Thoracic aorta (tissue), 2 donors: ENCODE measurements at places on chromosomes 6 and 20. TPM values are rescaled to one million over a fixed set of nuclear protein-coding genes. Genes with fewer than 3 reads are reported as not detected.

DNA sequence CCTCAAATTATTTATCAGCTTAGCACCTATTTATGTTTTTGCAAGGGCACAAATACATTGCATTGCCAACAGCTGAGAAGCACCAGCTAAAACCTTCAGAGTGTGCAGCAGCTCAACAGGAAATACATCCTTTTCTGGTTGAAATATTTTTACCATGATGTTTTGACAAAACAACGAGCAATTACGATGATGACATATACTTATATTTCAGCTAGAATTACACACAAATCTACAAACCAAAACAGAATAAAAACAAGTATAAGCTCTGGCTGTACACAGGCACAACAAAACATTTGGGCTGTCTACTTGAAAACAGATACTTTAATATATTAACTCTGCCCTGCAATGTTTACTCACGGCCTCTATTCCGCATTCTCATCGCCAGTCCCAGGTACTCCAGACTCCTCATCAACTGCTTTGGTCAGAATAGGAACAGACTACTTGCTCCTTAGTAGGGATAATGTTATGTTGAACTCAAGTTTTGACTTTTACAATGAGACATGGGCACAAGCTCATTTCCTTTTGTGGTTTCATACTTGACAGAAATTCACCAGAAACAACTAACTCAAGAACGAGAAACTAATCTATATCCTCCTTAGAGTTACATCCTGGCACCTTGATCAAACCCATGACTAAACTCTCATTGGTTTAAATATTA lies 377.6 kb downstream of the ESR1 start:
- DNase-seq, result no peak

ASIP gene
- total RNA-seq, result not detected

DNA sequence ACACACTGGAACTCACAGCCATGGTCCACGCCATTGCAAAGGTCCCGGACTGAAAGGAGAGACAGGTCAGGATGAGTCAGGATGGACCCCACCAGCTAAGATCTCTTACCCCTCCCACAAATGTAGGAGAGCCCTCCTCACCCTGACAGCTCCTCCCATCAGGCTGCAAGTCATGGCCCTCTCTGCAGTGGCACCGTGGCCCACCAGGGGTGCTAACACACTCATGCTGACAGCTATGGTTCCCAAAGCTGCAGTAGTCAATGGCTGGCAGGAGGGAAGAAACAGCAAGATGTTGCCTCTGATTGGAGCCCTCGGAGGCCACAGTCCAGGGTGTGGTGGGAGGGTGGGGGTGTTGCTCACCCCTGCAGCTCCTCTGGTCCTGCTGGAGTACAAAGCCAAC lies 5.7 kb upstream of the RBPJL start:
- DNase-seq, result no peak

DNA sequence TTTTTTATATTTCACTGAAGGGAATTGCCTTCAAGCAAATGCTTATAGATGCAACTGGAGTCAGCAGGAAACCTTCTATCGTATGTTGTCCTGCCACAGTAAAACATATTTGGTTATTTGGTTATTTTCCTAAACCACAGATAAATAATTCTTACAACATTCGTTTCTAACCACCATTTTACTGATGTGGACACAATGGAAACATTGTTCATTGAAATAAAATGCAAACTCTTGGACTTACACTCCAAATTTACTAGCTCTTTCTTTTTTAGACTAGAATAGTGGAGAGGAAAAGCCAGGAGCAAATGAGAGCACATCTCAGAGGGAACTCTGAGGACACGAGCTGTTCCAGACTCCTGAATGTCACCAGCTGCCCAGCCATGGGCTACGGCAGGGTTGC lies 114.8 kb downstream of the RPS12 start:
- DNase-seq, result no peak

GRCh38 chr6:129608886-129609537 lies 101.0 kb downstream of the ARHGAP18 start:
- no peak for DNase-seq
